ENCODE measurements at places on chromosomes 13 and 19. TPM values are rescaled to one million over a fixed set of nuclear protein-coding genes. Genes with fewer than 3 reads are reported as not detected.

GRCh38 chr19:42096255-42096837, 20.4 kb downstream of the ZNF574 start:
- DNase-seq, result no peak

DNA sequence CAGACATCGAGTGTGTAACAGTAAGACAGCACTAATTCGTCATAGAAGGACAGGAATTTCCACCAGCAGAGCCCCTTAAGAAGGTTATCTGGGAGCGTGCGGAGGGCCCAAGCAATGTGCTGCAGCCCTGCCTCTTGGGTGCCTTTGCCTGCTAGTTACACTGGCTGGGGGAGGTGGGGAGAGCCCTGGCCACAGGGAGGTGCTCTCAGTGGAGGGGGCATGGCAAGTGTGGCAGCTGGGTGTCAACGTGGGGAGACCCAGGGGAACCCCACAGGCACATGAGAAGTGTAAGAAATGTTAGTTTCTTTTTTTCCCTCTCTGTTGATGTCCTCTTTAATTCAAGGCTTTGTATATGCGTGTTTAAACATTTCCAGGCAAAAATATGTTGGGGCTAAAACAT, 50.9 kb upstream of the TMTC4 start:
- DNase-seq, result no peak

DNA sequence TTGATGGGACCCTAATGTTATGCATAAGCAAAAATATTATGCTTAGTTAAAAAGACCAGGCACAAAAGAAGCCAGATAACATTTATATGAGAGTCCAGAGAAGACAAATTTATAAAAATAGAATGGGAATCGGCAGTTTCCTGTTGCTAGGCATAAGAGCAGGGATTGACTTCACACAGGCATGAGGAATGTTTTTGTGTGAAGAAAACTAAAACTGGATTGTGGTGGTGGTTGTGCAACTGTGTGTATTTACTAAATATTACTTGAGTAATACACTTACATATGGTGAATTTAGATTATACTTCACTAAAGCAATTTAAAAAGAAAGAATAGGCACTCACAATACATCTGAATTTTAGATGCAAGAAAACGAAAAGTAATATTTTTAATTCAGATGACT, 108.3 kb downstream of the SLITRK1 start:
- no peak for DNase-seq

GRCh38 chr13:44300895-44301638, 72.6 kb upstream of the SERP2 start:
- DNase-seq, result no peak

Gene EXOC3L2
- total RNA-seq, result 1.4 TPM

GRCh38 chr13:20938302-20938701, 35.8 kb upstream of the XPO4 start:
- no peak for DNase-seq

DNA sequence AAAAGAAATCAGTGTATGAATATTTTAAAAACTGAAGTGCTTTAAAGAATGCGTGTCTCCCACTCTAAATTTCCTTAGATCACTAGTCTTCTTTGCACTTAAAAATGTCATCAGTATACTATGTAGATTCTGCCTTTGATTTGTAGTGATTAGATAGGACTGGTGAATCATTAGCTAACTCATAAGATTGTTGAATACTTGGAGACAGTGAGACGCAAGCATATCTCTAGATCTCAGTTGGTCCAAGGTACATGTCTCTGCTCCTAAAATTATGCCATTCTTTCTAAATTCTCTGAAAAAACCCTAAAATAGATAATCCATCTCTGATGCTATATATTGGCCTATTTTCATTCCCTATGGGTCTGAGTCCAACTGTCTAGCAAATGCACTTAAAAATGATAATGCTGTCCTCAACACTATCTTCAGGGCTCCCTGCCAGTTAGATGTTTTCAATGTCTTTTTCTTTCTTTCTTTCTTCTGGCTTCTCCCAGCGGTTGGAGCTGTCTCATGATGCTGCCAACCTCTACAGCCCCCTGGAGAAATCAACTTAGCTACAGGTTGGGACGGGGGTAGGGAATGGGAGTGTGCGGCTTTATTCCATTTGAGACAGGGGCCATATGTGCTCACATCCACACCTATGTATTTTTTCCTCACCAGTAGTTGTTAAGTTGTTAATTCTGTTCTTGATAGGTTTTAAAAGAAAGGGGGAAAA, 301.0 kb downstream of the NDFIP2 start:
- DNase-seq, result no peak

Gene ETV2
- total RNA-seq, result 1.7 TPM

DNA sequence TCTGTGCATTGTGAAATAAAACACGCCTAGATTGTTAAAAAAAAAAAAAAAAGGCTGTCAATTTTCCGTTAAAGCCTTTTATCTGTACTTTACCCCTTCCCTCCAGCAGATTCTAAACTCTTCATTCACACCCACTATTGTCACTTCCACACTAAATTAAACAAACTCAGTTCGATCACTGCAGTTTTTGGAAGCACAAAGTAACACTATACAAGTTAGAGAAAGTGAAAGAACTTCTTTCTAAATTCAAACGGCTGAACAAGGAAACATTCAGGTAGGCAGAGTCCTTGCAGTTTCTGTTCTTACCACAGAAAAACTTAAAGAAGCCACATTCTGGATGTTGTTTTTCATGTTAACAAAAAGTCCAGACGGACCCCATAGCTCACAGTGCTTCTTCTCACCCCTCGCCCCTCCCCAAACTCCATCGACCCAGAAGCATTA, 27.5 kb upstream of the UBE2L5 start:
- no peak for DNase-seq

Gene SBK3
- total RNA-seq, result not detected

DNA sequence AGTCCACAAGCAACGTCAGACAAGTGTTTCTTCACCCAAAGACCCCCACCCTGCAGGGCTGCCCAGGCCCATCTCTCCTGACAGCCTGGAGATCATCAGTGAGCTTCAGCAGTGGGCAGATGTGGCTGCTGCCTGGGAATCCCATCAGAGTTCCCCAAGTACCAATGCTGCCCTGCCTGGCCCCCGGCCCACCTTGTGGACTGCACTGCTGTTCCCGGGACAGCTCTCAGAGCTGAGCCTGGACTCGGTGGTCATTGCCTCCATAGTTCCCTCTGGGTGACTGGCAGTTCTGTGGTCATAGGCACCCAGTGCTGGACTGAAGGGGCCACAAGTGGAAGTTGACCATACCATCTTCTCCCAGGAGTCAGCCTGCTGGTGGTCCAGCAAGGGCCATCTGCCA, 24.5 kb upstream of the ZNF492 start:
- no peak for DNase-seq

DNA sequence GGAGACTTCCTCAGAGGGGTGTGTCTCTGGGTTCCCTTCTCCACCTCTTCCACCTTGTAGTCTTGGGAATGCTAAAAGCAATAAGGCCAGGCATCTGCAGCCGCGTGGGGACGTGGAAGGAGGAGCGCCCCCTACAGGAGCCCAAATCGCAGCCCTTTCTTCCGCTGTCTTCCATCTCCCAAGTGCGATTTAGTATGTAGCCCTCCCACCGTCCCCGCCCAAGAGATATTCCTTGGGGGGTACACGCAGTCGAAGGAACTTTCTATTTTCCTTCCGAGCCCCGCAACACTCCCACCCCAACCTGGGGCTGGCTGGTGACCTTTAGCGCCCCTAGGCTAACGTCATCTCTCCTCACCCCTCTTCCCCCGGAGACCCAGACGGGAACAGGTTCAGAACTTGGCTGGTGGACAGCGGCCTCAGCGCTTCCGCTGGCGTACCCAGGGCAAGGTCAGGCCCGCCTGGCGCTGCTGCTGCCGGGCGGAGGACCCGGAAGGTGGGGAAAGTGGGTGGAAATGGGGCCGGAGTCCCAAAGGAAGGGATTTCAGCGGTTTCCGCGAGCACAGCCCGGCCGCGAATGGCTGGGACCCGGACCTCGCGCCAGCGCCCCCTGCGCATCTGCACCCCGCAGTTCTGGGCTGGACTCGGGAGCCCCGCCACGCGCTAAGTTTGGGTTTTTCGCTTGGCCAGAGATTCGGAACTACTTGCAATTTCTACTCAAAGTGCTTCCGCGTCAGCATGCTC, 2.1 kb upstream of the PCDH8 start:
- DNase-seq, result peak; percentile 66

DNA sequence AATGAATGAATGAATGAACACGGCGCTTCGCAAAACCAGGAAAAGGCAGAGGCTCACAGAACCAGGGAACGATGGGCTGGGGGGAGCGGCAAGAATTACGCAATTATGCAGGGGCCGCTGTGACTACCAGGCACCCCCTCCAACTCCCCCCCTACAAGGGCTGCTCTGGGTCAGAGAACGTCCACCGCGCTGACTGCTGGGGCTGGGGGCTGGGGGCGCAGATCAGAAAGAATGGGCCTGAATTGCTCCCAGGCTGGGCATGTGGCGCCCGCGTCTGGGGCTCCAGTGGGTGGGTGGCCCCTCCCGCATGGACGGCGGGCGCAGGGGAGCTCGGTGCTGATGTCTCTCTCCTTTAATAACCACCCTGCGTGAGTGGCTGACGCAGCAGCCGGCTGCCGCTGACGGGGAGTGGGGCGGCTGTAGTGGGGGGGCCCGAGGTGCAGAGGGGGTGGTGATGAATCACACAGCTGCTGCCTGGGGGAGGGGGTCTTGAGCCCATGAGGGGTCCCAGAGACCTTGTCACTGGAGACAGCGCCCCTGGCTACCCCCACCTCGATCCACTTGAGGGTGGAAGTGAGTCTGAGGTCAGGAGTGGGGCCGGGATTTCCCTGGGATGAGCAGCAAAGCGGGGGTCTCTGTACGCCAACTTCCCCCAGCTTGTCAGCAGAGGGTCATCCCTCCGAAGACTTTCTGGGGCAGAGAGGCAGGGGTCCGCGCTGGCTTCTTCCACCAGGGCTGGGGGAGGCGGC, 1.5 kb upstream of the CIRBP start:
- DNase-seq, result no peak

Gene ADGRE1
- 0.24 TPM for total RNA-seq

- no peak for DNase-seq
Observed at GRCh38 chr13:34897220-34897619, 44.9 kb upstream of the NBEA start.

GRCh38 chr13:100138859-100139491, 50.1 kb downstream of the PCCA start:
- no peak for DNase-seq

Gene CLIP3
- 10.6 TPM for total RNA-seq

- DNase-seq, result no peak
Observed at GRCh38 chr13:106587787-106588186, 19.9 kb upstream of the ARGLU1 start.

DNA sequence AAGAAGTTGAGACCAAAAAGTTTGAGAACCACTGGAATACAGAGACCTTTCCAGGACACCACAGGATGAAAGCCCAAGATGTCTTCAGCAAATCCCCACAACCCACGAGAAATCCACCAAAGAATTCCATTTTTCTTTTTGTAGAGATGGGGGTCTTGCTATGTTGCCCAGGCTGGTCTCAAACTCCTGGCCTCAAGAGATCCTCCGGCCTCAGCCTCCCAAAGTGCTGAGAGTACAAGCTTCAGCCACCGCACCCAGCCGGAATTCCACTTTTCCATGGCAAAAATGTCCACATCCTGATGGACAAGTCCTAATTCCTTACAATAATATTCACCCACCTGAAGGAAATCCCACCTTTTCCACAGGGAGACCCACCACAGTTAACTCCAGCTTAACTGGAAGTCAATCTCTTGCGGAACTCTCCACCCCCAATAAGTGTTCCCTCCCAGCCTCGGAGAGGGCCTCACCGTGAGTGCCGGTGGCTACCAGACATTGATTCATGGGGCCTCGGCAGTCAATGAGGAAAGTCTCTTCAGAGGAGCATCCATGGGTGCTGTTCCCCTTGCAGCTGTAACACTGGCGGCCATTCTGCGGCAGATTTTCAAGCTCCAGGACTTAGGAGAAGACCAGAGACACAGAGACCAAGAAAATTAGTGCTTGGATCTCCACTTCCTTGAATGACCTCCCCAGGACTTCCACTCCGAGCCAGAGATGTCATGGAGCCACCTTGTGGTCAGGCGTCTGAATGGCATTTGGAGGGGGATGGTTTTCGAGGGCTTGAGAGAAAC, 12.3 kb upstream of the CADM4 start:
- DNase-seq, result no peak

Gene LENG9
- 16.7 TPM for total RNA-seq

Gene IGFL2
- not detected for total RNA-seq

Gene POSTN
- total RNA-seq, result 12.7 TPM

Gene ANKRD24
- 1.0 TPM for total RNA-seq

DNA sequence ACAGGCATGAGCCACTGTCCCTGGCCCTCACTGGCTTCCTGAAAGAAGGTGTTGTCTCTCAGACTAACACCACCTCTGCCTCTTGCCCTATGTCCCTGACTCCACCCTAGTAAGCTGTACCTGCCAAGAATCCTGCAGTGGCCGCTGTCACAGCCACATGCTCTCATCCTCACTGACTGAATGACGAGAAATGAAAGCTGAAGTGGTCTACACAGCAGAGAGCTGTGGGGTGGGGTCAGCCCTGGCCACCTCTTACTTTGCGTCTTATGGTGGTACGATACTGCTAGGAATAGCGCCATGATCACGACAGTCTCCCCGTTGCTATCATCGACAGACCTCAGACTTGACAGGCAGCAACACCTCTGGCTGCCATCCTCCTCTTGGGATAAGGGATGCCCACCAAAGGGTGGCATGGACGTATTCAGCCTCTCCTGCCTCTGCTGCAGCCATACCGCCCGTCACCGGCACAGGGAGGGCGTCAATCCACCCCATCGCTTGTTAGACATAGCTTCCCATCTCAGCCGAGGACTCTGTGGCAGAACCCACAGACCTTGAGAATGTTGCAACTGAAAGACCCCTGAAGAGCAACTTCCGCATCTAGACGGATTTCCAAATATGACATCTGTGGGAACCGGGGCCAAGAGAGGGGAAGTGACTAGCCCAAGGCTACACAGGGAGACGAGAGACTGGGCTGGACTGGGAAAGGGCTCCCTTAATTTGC, 809 bp downstream of the MYO1F start:
- no peak for DNase-seq

Gene DOHH
- 8.8 TPM for total RNA-seq

Gene DPF1
- total RNA-seq, result not detected

Gene PSPN
- 2.5 TPM for total RNA-seq

Gene CLDND2
- total RNA-seq, result 1.8 TPM

Gene APC2
- total RNA-seq, result 0.56 TPM

Gene PNMA8B
- 0.61 TPM for total RNA-seq

DNA sequence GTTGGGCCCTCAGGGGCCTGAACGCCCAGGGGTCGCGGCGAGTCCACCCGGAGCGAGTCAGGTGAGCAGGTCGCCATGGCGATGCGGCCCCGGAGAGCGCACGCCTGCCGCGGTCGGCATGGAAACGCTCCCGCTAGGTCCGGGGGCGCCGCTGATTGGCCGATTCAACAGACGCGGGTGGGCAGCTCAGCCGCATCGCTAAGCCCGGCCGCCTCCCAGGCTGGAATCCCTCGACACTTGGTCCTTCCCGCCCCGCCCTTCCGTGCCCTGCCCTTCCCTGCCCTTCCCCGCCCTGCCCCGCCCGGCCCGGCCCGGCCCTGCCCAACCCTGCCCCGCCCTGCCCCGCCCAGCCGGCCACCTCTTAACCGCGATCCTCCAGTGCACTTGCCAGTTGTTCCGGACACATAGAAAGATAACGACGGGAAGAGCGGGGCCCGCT, at the start of gene CCNA1:
Gene CCNA1 (plus strand): TSS at position 390 of the 439 bp plus-strand sequence. CDS start 562 bp downstream, outside the sequence.
- no peak for DNase-seq
